ENCODE measurements at places on chromosomes 7 and 10.

GRCh38 chr10:114172216-114172615 is 1.8 kb downstream of the CCDC186 start:
- no peak for DNase-seq

- DNase-seq, result no peak
Measured at GRCh38 chr7:86925221-86925620, 134.2 kb downstream of the ELAPOR2 start.

- DNase-seq, result no peak
Measured at GRCh38 chr7:139452958-139453672, 30.4 kb downstream of the KLRG2 start.

GRCh38 chr7:24827589-24827988 is 70.3 kb upstream of the GSDME start:
- DNase-seq, result no peak

GRCh38 chr10:43419997-43420368 is 11.0 kb upstream of the HNRNPF start:
- DNase-seq, result no peak

- no peak for DNase-seq
Measured at GRCh38 chr7:34821932-34822558, 164.0 kb downstream of the NPSR1 start.

- DNase-seq, result no peak
Measured at GRCh38 chr7:76509931-76510877, at the start of gene UPK3B. TSS of gene UPK3B (plus strand) at chr7:76510552. CDS start at chr7:76510653, 101 bp downstream.

DNA sequence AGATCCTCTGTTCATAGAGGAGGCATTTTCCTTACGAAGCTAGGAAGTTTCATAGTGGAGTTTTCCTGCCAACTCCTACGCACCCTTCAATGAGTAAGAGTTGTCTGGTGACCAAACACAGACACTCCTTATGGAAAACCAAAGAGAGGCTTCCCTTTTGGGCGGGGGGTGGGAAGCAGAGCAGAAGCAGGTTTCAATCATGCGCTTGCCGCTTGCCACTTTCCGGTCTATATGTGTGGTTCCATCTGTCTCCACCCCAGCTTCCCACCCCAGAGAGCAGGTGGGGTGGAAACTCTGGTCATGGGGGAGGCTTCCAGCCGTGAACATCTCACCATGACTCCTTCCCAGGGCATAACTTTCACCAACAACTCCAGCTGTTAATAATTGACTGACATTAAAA is 68.8 kb upstream of the GRB10 start:
- no peak for DNase-seq

- DNase-seq, result no peak
Measured at GRCh38 chr7:46352004-46352954, 431.2 kb upstream of the IGFBP3 start.

DNA sequence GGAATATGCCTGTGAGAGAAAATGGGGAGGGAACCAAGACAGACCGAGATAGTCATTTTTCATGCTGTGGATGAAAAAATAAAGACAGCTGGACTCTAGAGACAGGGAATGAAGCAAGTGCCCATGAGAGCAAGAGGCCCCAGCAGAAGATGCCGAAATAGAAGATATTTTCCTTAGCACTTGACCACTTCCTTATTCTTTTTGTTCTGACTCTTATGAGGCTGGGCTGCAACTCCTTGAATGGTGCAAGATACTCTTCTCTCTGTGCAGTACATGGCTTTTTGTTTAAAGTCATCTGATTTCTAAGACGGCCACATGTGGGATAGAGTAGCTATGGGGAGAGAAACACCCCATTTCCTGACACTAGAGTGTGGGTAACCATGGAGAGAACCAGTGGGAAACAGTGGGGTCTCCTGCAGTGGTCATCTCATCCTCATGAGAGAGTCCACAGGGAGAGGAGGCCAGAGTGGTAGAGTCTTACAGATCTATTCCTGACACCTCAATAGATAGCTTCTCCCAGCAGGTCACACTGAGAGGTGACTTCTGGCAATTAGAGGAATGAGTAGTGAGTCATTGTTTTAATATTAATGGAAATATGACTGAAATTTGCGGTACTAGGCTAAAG is 18.0 kb upstream of the VCL start:
- DNase-seq, result no peak

GRCh38 chr10:44398747-44399658 is 14.1 kb upstream of the CXCL12 start:
- DNase-seq, result no peak

DNA sequence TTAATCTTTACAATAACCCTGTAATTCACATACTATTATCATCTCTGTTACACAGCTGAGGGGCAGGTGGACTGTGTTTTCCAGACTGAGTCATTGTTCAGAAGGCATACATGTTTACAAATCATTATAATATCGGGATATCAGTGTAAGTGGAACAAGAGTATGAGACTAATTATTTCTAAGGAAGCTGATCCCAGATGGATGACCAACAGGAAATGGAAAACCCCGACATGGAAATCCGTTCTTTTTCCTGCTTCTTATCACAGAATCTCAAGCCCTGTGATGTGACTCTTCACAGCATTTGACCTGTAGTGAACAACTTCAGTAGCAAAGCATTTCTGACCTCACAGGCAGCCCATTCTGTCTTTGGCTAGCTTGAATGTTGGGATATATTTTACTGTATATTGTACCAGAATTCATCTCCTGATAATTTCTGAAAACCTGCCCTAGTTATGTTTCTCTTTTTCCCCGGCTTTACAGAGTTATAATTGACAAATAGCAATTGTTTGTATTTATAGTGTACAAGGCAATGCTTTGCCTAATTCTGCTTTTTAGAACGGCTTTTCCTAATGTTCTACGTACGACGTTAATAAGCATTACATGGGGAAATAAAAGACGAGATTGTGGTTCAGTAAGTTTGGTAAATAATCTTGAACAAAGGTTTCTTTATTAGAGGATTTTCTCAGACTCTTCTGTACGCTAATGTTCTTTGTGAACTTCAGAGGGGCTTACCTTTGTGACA is 78.6 kb upstream of the SYPL1 start:
- DNase-seq, result no peak

GRCh38 chr7:145009876-145010275 is 174.0 kb upstream of the TPK1 start:
- DNase-seq, result no peak

Data from activated CD4-positive, alpha-beta T cell treated with anti-CD3 and anti-CD28 coated beads for 24 hours (primary cell).